ENCODE measurements at places on chromosomes 13 and 19.

DNA sequence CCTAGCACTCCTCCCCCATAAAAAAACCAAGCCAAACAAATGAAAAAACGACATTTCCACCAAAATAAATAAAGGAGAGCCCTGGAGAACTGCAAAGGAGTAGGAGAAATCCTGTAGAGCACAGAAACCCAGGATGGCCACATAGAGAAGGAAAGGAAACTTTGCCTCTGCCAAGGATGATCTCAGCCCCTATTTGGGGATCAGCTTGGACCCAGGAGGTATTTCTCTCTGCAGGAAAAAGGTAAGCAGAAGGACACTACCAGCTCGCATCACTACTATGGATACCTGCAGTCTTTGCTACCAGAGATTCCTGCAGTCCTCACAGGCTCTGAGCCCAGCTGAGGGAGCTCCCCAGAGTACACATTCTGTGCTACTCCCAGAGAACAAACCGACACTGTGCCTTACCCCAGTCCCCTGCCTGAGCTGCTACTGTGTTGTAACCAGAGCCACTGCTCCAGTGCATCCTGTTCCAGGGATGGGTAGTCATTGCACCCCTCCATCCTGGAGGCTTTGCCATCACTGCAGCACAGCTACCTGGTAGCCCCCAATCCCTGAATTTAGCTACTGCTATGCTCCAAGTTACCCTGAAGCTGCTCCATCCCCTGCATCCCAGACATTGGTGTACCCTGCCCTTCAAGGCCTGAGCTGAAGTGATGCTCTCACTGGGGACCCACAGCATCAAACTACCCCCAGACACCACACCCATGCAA, 41.7 kb downstream of the VWA8 start:
- DNase-seq: no peak

- peak; percentile 23 for DNase-seq
Observed at GRCh38 chr13:44117351-44117750, 237.6 kb downstream of the LACC1 start.

DNA sequence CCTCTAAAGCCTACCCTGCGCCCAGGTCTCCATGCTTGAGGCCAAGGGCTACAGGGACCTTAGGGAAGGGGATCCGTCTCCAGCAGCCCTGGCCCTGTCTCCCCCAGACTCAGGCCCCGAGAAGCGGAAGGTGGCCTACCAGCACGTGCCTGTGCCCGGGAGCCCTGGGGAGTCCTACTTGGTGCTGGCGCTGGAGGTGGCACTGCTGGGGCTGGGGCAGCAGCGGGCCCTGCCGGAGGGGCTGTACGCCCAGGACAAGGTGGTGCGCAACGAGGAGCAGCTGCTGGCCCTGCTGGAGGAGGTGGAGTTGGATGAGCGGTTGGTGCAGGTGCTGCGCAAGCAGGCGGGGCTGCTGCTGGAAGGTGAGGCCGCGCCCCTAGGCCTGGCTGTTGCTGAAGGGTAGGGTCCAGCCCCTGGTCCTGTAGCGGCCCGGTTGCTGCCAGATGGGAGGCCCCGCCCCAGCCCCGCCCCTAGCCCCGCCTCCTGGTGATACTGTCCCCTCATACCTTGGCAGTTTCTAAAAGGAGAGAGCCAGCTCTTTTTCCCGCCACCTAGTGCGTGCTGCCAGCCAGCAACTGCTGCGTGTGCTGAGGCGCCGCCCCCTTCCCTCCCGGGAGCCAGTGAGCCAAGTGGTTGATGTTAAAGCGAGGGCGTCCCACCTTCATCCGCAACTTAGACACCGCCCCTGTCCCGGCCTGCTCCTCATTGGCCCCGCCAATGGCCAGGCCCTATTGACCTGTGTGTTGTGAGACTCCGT, 22.6 kb downstream of the ZSWIM4 start:
- DNase-seq: no peak

DNA sequence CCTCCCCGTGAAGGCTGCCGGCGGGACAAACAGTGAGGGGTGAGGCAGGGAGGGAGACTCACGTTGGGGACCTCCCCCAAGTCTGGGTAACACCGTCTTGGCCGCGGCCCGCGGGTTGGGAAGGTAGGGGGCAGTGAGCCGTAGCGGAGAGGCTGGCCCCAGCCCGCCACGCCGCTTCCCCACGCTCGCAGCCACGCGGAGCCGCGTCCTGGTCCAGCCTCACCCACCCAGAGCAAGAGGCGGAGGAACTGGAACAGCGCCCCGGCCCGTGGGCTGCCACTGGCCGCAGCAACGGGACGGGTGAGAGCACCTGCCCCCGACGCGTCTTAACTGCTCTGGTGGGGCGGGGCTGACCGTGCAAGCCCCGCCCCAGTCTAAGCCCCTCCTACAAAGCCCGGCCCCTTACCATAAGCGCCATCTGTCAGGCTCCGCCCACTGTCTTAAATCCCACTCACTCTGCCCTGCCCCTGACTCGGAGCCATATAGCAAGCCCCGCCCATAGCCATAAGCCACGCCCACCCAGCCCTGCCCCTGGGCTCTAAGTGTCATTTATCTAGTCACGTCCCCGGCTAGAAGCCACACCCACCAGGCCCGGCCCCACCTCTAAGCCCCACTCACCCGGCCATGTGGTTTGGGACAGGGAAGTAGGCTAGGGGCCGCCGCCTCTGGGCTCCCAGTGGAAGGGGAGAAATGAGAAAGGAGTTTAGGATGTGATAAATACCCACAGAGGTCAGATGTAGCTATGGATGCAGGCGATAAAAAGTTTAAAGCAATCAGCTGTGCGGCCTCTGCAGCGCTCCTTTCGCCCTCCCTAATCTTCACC, 2.1 kb upstream of the CCL25 start:
- peak; percentile 99 for DNase-seq

- DNase-seq: no peak
Observed at GRCh38 chr19:49196527-49197240, 39.1 kb downstream of the TRPM4 start.

DNA sequence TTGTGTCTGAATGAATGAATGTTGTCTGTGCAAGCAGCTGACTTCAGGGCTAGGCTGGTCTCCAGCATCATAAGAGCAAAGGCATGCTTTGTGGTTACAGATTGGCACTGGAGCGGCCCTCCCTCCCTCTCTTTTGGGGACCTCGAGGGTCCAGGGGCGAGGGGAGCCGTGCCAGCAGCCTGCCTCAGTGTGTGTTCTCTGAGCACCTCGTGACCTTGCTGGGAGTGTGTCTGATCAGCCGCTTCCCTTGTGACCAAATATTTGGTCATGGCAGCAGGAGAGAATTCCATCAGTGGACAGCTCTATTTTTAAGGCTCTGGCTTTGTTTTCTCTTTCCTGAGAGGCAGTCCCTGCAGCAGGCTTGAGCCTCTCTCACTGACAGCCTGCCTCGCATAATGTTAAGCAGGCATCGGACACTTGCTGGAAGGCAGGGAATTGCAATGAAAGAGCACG, 329.7 kb downstream of the UQCRFS1 start:
- no peak for DNase-seq

- no peak for DNase-seq
Observed at GRCh38 chr13:35659796-35660195, 183.3 kb upstream of the MAB21L1 start.

GRCh38 chr19:5184930-5185329, 155.7 kb downstream of the PTPRS start:
- no peak for DNase-seq

All from NAMALWA (cell line).